HuH-7.5 (cell line): ENCODE measurements at places on chromosomes 1 and 21.

- no peak for DNase-seq
These were observed 35.8 kb downstream of the CDC42 start for GRCh38 chr1:22088331-22088730.

- DNase-seq, result no peak
These were observed 24.3 kb upstream of the MYOC start for GRCh38 chr1:171676823-171677222.

DNA sequence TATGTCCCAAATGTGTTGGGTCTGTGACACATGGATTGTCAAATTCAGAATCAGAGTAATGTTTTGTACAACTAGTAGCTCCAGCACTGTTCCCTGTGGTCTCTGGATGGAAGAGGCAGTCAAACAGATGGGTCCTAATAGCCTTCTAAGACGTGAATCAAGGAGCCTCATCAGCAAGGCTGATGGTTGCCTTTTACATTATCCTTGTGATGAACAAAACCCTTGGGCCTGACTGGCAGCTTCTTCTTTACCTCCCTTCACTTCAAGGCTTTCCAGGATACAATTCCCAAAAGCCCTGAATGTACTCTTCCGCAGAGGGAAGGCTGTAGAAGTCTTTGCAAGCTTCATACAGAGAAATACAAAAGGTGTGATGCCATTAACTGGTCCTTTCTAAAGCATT lies 633.3 kb downstream of the USP25 start:
- no peak for DNase-seq

DNA sequence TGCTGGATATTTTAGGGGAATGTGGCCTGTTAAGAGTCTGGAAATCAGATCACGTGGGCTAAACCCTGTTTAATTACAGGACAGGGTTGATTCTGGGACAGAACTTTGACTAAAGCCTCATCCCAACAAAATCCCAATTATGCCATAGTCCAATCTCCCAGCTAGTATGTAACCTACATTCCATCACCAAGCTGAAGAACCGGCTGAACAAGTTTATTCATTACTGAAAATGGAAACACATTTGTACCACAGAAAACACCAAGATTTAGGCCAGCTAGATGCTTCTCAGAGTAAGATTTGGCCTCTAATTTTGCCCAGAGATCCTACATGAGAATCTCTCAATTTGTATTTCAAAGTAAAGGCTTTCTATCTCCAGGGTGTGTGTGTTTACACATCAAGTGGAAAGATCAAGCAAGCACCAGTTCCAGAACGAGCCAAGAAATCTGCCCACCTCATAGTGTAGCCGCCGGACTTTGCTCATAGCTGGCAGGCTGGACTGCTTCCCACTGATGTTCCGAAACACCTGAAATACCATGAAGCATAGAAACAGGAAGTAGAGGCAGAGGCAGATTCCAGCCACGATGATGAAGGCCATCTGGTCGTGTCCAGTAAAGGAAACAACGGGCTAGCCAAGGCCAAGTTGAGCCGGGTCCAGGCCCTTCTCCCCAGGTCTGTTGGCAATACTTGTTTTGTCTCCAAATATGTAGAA lies 86.8 kb downstream of the WLS start:
- no peak for DNase-seq

DNA sequence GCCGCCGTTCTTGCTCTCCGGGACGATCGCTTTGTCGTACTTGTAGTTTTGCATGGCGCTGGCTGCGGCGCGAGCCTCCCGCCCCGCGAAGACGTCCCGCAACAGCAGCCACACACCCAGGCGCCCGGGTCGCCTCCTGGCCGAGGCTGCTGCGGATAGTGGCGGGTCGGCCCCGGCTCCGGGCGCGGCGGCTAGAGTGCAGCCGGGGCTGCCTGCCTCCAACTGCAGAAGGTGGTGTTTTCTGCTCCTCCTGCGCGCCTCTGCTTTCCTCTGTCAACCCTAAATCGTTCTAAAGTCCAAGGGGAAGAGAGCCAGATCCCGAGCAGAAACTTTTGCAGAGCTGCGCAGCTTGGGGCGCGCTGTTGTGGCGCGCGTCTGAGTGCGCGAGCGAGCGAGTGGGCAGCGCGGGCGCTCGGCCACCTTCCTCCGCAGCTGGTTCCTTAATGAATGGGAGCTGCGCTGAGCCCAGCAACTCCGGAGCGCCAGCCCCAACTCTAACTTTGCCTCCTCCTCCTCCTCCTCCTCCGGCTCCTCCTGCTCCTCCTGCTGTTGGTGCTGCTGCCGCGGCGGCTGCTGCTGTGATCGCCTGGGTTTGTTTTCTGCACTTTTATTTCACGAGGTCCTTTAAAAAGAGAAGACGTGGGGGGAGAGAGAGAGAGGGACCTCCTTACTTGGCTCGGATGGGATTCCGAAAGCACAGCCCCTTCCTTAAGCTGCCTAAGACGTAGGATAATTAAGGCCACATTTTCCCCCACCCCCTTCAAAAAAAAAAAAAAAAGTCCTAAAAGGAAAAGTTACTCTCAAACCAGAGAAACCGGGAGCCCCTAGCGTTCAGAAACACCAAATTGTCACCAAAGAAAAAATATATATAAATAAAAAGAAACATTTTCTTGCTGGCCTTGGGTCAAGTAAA lies at the start of gene PLPP3:
Gene PLPP3 (minus strand): TSS at position 601 of the 913 bp plus-strand sequence. CDS start 547 bp downstream, at position 54.
- peak; percentile 80 for DNase-seq

GRCh38 chr1:47450606-47451005 lies 12.8 kb downstream of the FOXD2 start:
- no peak for DNase-seq

- no peak for DNase-seq
These were observed 224.7 kb upstream of the GJB5 start for GRCh38 chr1:34529935-34530859.

- no peak for DNase-seq
These were observed 2.8 kb downstream of the SPATC1L start for GRCh38 chr21:46181436-46181835.

GRCh38 chr1:19208710-19209438 lies 1.2 kb downstream of the UBR4 start:
- no peak for DNase-seq

DNA sequence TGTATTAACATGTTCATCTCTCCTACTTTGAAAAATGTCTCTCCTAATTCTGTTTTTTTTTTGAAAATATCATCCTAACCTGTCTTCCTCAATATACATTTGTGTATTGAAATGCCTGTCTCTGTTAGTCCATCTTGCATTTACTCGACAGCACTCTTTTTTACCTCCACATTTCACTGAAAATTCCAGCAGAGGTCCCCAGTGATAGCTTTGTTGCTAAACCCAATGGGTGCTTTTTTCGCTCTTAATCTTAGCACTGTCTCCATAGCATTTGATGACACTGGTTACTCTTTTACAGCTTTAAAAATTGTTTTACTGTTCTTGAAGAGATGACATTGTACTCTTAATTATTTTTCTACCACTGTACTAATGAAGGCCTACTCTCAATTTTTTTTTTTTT lies 10.8 kb downstream of the OSBPL9 start:
- DNase-seq, result no peak

GRCh38 chr1:54287176-54287650 lies 87.2 kb downstream of the MRPL37 start:
- DNase-seq, result no peak

DNA sequence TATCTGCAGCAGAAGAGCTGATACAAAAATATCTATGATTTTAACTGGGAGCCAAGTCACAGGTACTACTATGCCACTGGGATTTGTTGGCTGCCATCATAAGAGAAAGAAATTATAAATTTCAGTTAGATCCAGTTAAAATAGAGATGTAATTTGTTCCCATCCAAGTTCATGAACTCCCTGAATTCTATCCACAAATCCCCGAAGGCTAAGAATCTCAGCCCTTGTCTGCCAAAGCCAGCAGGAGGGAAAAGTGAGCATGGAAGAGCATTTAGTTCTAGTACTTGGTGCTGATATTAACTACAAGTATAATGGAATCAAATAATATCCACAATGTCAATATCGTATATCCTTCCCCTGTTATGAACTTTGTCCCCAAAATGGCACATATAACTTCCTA lies 801.1 kb upstream of the CXADR start:
- no peak for DNase-seq

- no peak for DNase-seq
These were observed 38.3 kb downstream of the SPSB1 start for GRCh38 chr1:9331016-9331415.

DNA sequence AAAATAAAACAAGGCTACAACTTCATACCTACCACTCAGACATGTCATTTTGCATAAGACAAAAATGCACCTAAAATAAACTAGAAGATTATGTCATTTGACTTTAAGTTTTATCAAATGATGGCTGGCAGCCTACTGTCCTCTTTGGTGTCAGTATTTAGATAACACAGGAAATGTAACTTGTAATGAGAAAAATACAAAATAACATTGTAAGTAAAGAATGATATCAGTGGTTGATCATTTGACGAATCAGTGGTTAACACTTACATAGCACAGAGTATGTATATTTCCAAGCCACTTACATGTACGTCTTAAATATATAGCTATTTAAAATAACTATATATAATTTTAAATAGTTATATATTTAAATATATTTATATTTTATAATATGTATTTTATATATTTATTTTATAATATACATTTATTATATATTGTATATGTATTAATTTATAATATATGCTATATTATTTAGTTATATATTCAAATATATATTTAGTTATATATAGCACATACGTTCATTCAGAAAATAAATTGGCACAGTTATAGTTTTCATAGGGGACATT lies 44.1 kb downstream of the ZNF678 start:
- no peak for DNase-seq

DNA sequence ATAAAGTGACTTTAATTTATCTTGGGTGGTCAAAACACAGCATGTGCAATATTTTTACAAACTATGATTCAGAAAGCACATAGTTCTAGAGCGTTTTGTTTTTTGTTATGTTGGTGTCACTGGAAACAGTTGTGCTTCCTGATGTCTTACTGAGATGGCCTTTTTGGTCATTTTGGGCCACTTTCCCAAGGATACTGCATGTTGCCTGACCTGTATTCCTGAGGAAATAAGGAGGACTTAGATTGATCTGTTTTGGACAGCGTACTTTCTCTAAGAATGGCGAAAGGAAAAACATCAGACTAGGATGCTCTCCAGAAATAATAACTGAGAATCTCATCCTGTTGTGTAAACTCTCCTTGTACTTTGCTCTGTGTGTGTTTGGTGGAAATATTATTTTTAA lies 451.2 kb downstream of the USP25 start:
- DNase-seq, result no peak

- no peak for DNase-seq
These were observed 237.7 kb downstream of the SEC16B start for GRCh38 chr1:177732178-177732577.

DNA sequence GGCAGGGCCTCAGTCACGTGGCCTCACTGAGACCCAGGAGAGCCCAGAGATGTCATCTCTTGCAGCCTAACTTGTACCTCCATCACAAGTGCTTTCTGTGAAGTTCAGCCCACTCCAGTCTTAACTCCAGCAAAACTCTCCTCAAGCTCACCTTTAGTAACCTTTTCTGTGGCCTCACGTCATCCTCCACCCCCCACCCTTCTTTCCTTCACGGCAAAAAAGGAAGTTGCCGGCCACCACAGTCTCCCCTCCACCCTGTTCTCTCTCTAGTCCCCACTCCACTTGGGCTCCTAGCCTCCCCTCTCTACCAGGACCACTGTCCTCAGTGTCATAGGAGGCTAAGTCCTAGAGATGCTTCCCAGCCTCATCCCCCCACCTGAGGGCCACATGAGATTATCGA lies 106.9 kb downstream of the LACTBL1 start:
- DNase-seq, result no peak

DNA sequence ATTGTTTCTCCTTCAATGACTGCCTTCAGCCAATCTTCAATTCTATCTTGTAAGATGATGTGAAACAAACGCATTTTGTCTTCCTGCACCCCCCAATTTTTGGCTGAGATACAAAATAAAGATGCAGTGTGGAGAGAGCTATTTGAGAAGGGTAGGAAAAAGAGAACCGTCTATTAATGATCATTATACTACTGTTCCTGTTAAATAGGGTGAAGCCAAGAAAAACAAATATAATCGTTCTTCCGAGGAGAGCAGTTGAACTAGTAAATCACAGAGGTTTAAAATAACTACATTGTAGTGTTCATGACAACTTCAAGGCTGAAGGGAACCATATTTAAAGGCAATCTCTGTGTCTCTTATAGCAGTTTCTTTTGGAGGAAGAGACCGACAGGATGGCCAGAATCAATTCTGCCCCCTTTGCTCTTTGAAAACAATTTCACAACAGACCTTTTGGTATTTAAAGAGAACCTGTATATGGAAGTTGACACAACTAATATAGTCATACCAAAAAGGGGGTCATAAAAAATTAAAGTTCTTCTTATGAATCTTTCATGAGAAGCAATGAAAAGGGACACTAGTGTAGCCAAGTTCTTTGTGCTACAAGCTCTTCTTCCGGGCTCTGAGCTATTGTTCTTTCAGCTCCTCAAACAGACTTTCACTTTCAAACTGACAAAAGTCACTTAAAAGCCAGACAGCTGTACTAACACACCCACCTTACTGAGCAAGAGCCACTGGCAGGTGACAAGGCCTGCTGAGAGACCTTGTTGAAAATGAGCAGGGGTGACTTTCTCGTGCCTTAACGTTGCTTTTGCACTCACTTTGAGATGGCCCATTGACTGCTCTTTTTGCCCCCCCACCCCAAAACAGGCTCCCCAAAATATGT lies 30.9 kb downstream of the PROX1 start:
- no peak for DNase-seq

GRCh38 chr1:244273262-244273844 lies 178.4 kb downstream of the ADSS2 start:
- DNase-seq, result no peak

DNA sequence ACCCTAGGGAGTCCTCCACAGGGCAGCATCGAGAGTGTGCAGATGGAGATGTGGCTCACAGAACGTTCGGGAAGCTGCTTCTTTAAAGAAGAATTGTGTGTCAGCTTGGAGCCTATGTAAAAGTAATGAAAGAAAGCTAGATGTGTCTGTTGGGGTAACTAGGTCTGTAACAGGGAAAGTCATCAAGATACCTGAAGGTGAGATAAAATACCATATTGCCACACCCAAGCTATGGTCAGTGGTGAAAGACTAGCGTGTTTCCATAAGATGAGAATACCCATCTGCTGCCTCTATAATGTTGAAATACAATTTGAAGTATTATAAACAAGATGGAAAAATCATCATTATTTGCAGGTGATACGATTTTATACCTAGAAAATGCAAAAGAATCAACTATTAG lies 17.5 kb downstream of the RCAN1 start:
- no peak for DNase-seq

DNA sequence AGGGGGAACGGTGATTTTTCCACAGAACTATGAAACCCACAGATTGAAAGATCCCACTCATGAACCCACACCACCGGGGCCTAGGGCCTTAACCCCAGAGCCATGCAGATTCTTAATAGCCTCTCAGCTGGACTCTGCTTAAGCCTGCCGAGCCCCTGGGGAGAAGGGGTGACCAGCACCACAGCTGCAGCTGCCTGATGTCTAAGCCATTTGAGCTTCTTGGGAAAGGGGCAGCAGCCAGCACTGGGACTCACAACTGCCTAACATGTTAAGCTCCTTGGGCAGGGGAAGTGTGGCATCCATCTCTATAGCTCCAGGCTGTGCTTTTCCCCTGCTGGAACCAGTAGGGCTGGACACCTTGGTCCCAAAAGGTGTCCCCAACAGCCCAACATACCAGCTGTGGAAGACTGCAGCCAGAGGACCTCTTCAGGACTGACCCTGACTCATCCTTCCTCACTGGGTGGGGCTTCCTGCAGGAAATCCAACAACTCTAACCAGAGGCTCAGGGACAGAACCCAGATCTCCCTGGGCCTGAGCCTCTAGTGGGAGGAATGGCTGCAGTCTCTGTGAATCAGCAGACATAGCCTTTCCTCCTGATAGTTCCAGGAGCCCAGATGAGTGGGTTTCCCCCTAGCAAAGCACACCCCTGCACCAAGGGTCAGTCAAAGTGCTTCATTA lies 34.6 kb upstream of the FMO3 start:
- no peak for DNase-seq
